Activated CD4-positive, alpha-beta T cell treated with anti-CD3 and anti-CD28 coated beads, Interleukin-2, amount 10 ng/mL, durations not matched to agents 24 days and 14 days (primary cell): ENCODE measurements at places on chromosomes 11 and 22. TPM values are rescaled to one million over a fixed set of nuclear protein-coding genes. Genes with fewer than 3 reads are reported as not detected.

DNA sequence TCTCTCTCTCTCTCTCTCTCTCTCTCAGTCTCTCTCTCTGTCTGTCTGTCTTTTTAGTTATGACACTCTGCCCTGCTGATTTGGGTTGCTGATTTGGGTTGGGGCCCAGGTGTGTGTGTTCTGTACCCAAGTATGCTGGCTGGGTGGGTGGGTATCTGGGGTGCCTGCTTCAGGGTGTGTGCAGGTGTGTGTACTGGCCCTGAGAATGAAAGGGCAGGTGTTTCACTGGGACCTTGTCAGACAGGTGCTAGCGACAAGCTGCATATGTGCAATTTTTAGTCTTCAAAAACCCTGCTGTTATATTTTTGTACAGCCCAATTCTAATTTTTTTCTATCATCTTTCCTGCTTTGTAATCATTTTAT, 943 bp downstream of the CSF2RB start:
- no peaks in the 10 kb centered on the region for H3K36me3 ChIP-seq
- peaks cover 39% of the 10 kb centered on the region for H3K27me3 ChIP-seq
- H3K4me1 ChIP-seq: peaks cover 6% of the 10 kb centered on the region
- H3K27ac ChIP-seq: peak overlapping the region; percentile 78
- H3K4me3 ChIP-seq: peak overlapping the region; percentile 72

GRCh38 chr11:130478204-130478701, 29.8 kb downstream of the ADAMTS15 start:
- no peak overlapping the region for H3K27ac ChIP-seq
- no peaks in the 10 kb centered on the region for H3K4me1 ChIP-seq
- H3K4me3 ChIP-seq: no peak overlapping the region
- H3K27me3 ChIP-seq: peaks cover 5% of the 10 kb centered on the region
- H3K36me3 ChIP-seq: no peaks in the 10 kb centered on the region

GRCh38 chr22:28051091-28051786, 132.2 kb upstream of the PITPNB start:
- no peak for DNase-seq
- H3K27me3 ChIP-seq: no peaks in the 10 kb centered on the region
- H3K36me3 ChIP-seq: no peaks in the 10 kb centered on the region

GRCh38 chr11:18394928-18395734, 768 bp downstream of the LDHA start:
- peak; percentile 73 for DNase-seq
- H3K27me3 ChIP-seq: no peaks in the 10 kb centered on the region
- H3K36me3 ChIP-seq: peaks cover 55% of the 10 kb centered on the region
- H3K4me3 ChIP-seq: peak overlapping the region; percentile 97
- peaks cover 52% of the 10 kb centered on the region for H3K4me1 ChIP-seq
- peak overlapping the region; percentile 98 for H3K27ac ChIP-seq

DNA sequence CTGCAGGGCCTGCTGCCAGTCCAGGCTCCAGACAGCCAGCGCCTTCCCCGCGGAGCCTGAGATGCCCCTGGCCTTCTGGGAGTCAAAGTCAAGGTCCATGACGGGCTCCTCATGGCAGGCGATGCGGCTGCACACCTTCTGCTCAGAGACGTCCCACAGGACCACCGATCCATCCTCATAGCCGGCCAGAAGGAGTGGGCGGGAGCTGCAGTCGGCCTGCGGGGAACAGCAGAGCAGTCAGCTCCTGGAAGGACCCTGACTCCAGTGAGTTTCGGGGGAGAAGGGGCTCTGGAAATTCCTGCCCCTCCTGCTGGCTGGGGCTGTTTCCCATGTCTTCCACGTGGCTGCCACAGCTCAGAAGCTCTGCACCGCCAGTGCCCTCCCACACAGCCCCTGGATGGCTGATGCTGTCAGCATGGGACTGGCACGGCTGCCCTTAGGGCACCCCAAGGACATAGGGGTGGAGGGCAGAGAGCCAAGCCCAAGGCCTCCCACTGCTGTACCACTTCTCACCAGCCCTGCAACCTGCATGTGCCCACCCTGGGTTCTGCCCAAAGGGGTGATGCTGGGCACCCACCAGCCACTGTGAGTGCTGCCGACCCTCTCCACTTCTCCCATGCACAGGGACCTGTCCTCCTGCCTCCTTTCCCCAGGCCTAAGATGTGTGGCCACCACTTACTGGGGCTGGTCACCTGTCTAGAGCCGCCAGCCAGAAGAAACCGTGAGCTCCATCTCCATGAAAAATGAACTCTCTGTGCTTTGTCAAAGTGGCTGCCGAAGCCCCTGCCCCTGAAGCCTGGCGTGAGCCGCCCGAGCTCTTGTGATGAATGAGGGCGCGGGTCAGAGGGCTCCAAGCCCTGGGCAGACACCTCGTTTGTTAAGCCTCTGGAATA, 41.7 kb downstream of the TBX1 start:
- no peaks in the 10 kb centered on the region for H3K27me3 ChIP-seq
- H3K4me1 ChIP-seq: no peaks in the 10 kb centered on the region
- H3K36me3 ChIP-seq: no peaks in the 10 kb centered on the region
- H3K27ac ChIP-seq: no peak overlapping the region
- no peak for DNase-seq
- H3K4me3 ChIP-seq: no peak overlapping the region

- DNase-seq: no peak
- H3K36me3 ChIP-seq: peaks cover 2% of the 10 kb centered on the region
- no peaks in the 10 kb centered on the region for H3K27me3 ChIP-seq
- no peaks in the 10 kb centered on the region for H3K4me1 ChIP-seq
Measured at GRCh38 chr11:82843057-82843795, 57.0 kb downstream of the PRCP start.

- H3K27me3 ChIP-seq: no peaks in the 10 kb centered on the region
- DNase-seq: no peak
- no peaks in the 10 kb centered on the region for H3K4me1 ChIP-seq
- no peaks in the 10 kb centered on the region for H3K36me3 ChIP-seq
- no peak overlapping the region for H3K27ac ChIP-seq
Measured at GRCh38 chr11:85123752-85124231, 503.4 kb downstream of the DLG2 start.

DNA sequence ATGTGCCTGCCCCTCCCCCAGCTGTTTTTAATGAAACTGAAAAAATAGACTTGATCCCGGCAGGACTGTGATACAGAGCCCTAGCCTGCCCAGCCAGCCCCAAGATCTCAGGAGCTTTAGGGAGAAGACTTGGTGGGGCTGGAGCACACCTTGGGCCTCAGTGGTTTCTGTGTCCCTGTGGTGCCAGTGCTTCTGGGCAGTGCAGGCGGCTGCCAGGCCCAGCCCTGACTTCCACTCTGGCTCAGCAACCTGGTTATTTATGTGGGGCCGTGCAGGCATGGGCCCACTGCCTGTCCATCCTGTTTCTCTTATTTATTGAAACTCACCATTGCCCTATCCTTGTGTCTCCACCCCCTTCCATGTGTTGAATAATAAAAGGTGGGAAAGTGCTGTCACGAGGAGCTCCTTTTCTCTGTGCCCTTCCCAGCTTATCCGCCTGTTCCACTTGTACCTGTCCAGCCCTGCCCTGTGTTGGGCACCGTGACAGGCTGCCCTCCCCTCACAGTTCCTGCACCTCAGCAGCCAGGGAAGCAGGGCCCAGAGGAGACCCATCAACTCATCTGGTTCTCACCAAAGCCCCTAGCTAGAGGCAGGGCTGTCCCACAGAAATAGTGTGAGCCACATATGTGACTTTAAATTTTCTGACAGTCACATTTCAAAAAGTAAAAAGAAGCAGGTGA, 20.2 kb downstream of the RELT start:
- H3K4me3 ChIP-seq: no peak overlapping the region
- DNase-seq: no peak
- H3K27me3 ChIP-seq: no peaks in the 10 kb centered on the region
- H3K27ac ChIP-seq: no peak overlapping the region

GRCh38 chr11:92843455-92843854, 126.0 kb upstream of the MTNR1B start:
- DNase-seq: no peak
- no peak overlapping the region for H3K27ac ChIP-seq
- no peaks in the 10 kb centered on the region for H3K36me3 ChIP-seq
- no peak overlapping the region for H3K4me3 ChIP-seq

DNA sequence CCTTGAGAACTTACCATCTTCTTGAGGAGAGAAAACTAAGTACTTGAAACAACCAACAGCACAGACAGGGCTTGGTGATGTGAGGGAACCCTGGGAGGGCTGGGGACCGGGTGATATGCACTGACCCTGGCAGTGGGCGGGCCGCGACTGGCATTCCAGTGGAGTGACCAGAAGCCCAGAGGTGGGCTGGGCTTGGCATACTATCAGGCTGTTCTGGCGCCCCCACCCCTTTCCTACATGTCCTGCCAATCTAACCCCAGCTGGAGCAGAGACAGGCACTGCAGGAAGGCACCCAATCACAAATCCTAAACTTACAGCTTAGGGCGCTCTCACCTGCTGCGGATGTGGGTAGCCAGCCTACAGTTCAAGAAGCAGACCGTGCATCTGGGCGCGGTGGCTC, 54.0 kb upstream of the GCAT start:
- no peak for DNase-seq
- peaks cover 3% of the 10 kb centered on the region for H3K4me1 ChIP-seq
- no peaks in the 10 kb centered on the region for H3K27me3 ChIP-seq
- H3K36me3 ChIP-seq: peaks cover 25% of the 10 kb centered on the region
- H3K27ac ChIP-seq: no peak overlapping the region

DNA sequence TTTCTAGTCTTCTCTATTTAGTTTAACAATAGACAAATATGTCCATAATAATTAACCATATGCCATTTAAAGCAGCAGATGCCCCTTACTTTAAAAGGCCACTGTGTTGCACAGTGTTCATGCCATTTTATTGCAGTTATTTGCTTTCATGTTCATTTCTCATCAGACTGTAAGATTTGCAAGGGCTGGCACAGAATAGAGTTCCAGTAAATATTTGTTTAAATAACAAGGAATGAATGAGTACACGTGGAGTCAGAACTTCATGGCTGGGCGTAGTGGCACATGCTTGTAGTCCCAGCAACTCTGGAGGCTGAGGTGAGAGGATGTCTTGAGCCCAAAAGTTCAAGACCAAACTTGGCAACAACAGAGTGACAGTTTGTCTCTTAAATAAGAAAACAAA, 1228.6 kb downstream of the LRRC4C start:
- H3K27ac ChIP-seq: no peak overlapping the region
- no peaks in the 10 kb centered on the region for H3K4me1 ChIP-seq
- no peak for DNase-seq

DNA sequence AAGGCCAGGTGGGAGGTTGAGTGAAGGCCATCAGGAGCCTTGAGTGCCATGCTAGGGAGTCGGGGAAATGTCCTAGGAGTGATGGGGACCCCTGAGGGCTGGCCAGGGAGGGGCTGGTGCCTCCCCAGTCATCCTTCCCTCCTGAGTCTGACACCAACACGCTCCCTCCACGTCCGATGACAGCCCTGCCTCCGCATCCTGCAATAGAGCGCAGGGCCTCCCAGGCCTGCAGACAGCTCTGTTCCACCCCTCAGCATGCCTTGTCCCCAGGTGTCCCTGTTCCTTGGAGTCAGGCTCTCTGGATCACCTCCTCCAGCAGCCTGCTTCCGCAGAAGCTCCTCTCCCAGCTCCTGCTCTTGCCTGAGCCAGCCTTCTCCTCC, 3.1 kb downstream of the RAC2 start:
- no peaks in the 10 kb centered on the region for H3K27me3 ChIP-seq
- peak overlapping the region; percentile 98 for H3K27ac ChIP-seq
- H3K4me3 ChIP-seq: peak overlapping the region; percentile 99
- peaks cover 72% of the 10 kb centered on the region for H3K36me3 ChIP-seq

DNA sequence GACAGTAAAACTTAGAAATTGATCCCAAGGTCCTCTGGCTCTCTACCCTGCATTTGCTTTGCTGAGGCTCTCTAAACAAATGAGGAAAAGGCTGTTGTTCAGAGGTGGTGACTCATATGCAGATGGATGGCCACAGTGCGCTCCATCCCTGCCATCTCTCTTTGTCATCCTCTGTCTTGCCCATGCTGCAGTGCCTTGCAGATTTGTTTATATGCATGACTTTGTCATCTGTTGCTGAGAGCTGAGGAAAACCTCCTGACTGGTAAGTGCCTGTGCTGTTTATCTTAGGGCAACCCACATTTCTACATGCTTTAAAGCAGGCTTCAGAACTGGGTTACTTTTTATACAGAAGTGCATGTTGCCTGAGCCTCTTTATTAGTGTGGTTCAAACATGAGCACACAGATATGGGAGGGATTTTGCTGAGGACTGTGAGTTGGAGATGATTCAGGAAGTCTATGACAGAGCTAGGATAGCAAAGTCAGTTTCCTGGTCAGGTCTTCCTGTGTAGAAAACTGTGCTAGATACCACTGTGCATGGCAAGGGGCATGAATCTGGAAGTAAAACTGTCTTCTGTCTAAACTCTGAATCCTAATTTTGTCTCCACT, 57.4 kb downstream of the JAM3 start:
- DNase-seq: no peak
- no peak overlapping the region for H3K4me3 ChIP-seq

DNA sequence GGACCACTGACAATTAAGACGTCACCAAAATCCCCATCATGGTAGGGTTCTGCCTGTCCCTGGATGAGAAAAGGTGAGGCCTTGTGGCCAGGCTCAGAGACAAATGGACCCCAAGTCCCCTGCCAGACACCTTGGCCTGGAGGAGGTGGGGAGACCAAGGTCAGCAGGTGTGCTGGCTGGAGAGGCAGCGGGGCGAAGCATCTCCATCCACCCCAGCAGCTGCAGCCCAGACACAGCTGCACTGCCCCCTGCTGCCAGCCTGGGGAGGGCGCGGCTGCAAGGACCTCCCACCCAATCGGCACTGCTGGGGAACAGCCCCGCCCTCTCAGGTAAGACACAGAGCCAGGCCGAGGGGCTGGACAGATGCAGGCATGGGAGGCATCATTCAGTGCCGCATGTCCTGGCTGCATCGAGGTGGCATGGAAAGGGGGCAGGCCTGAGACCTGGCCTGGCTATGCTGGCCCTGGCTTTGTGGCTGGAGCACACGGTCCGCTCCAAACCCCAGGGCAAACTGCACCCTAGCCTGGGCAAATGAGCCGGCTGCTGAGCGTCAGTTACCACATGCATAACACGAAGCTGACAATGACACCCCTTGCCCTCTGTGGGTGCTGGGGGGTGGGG, 12.2 kb upstream of the MFNG start:
- no peak overlapping the region for H3K4me3 ChIP-seq
- peak; percentile 89 for DNase-seq
- peaks cover 7% of the 10 kb centered on the region for H3K27me3 ChIP-seq
- H3K4me1 ChIP-seq: peaks cover 14% of the 10 kb centered on the region
- no peak overlapping the region for H3K27ac ChIP-seq

GRCh38 chr11:127074151-127074761, 73.7 kb upstream of the KIRREL3 start:
- DNase-seq: no peak
- H3K27me3 ChIP-seq: no peaks in the 10 kb centered on the region
- no peaks in the 10 kb centered on the region for H3K36me3 ChIP-seq
- no peak overlapping the region for H3K27ac ChIP-seq

PARVG gene
- 48.9 and 52.2 TPM in 2 replicates for total RNA-seq

PLXNB2 gene
- 9.0 and 9.5 TPM in 2 replicates for total RNA-seq

B3GAT1 gene
- total RNA-seq: 0.16 and 0.28 TPM in 2 replicates
